ENCODE measurements at places on chromosomes 11 and 22. TPM values are rescaled to one million over a fixed set of nuclear protein-coding genes. Genes with fewer than 3 reads are reported as not detected.

DNA sequence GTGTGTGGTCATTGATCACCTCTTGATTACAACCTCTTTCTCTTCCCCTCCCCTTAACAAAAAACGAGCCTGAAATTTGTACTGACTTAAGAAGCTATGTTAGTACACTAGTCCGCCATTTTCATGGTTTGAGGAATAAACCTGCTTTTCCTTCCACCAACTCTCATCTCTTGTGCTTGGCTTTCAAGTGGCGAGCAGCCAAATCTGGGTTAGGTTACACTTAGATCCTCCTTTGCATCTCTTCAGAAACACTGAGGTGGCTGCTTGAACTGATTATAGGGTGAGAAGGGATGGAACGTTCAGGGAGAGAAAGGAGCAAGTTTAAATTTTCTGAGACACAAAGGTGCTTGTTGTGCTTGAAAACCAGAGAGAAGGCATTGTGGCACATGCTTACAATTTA, 2171.4 kb downstream of the LRRC4C start:
- DNase-seq, result no peak

The ALX4 gene
- not detected for total RNA-seq

GRCh38 chr11:73401924-73402833, 26.0 kb downstream of the RELT start:
- DNase-seq, result no peak

The RCOR2 gene
- total RNA-seq, result 1.1 TPM

DNA sequence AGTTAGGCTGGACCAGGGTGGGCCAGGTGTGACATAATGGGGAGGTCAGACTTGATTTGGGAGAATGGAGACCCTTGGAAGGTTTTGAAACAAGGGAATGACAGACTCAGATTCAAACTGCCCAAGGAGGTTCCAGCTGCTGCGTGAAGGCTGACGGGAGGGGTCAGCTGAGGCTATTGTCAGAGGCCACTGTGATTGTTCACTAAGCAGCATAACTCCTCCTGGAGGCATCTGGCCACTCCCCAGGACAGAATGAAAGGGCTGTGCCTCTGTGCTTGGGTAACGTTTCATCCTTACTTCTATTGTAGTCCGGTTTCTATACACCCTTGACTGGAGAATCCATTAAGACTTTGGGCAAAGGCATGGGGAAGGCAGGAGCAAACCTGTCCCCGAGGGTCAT, 126.6 kb downstream of the DSCAML1 start:
- DNase-seq, result no peak

The C11orf87 gene
- 0.12 TPM for total RNA-seq

DNA sequence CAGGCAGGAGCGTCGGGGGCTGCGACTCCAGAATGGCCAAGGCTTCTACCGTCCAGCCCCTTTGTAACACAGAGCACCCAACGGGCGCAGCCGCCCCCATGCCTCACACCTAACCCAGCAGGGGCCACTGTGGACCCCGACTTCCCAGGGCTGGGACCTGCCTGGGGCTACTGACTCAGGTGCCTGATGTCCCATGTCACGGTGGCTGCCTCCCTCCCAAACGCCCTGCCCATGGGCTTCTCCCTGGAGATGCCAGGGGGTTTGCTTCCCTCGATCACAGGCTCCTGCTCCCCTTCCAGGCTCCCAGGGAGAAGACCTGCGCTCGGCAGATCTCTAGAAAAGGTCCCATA, 84.0 kb downstream of the MYEOV start:
- no peak for DNase-seq

Measured in glomerular endothelial cell (primary cell).